Left renal cortex interstitium (tissue), 4 donors: ENCODE measurements at places on chromosomes 5 and 9.

GRCh38 chr9:29717631-29718030, 2144.3 kb upstream of the C9orf72 start:
- DNase-seq, result no peak

- no peak for DNase-seq
Measured at GRCh38 chr5:10481241-10481935, 39.7 kb downstream of the ROPN1L start.

GRCh38 chr5:1889321-1890065, 6.8 kb upstream of the IRX4 start:
- DNase-seq, result no peak

- no peak for DNase-seq
Measured at GRCh38 chr5:55569513-55569865, 34.7 kb upstream of the PLPP1 start.

- no peak for DNase-seq
Measured at GRCh38 chr9:95425910-95426551, 90.7 kb downstream of the PTCH1 start.

DNA sequence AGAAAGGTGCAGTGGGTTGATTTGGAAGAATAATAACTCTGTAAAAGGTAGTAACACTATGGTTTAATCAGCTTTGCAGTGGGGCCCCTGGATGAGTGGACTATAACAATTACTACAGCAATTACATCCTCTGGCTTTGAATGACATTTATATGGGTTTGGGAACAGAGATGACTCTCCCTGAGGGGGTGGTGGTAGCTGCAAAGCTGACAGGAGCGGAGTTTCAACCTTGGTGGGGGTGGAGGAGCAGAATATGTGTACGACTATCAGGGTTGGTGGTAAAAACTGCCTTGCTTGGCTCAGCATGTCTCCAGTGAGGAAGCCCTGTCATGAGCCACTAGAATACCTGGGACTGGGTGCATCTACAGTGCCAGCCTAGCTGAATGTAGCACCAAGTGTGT, 28.3 kb upstream of the NR3C1 start:
- DNase-seq, result no peak

GRCh38 chr5:146490089-146490843, 25.7 kb downstream of the GPR151 start:
- DNase-seq, result no peak

- no peak for DNase-seq
Measured at GRCh38 chr5:180090769-180091546, 19.4 kb upstream of the RNF130 start.

DNA sequence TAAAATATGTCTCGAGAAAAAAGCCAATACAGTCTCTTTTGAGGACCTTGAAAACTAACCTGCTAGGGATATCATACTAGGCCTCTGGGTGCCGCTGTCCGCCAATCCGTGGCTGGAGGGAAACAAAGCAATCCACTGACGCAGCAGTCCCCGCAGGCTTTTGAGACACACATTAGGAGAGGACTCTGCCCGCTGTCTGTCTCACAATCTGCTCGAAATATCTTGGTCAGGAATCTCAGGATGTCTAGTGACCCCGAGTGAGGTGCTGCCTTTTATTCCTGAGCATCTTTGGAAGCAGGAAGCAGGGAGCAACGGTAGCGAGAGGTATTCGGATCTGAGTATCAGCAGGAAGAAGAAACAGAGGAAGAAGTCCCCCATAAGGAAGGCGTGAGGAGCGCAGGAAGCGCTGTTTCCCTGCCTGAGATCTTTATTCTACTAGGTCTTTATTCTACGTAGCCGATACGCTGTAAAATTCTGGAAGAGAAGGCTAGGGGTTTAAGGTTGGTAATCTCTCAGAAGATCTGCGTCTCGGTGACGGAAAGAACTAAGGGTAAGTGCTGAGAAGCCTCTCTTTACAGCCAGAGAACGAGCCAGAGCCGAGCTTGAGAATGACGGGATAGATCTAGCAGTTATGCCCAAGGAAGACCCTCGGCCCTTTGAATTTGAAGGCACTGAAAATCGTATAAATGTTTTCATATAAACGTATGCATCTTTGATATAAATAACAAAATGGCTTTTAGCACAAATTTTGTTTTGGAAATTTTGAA, 4.0 kb upstream of the PCDHGA1 start:
- DNase-seq, result no peak

DNA sequence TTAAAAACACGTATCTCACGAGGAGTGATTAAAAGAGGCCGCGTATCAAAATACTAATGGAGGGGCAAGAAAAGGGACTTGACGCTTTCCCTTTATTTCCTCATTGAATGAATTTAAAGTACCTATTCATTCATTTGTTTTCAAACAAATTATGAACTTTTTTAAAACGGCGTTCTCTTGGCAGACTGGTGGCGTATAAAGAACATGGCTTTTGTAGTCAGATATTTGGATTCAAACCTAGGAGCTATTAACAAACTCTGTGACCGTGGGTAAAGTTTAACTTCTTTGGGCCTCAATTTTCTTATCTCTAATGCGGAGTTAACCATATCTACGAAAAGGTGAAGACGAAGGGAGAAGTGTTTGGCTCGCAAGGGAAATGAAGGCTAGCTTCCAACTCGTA, 876 bp downstream of the CAAP1 start:
- peak; percentile 25 for DNase-seq

GRCh38 chr9:109286981-109287380, 33.9 kb downstream of the EPB41L4B start:
- DNase-seq, result no peak

DNA sequence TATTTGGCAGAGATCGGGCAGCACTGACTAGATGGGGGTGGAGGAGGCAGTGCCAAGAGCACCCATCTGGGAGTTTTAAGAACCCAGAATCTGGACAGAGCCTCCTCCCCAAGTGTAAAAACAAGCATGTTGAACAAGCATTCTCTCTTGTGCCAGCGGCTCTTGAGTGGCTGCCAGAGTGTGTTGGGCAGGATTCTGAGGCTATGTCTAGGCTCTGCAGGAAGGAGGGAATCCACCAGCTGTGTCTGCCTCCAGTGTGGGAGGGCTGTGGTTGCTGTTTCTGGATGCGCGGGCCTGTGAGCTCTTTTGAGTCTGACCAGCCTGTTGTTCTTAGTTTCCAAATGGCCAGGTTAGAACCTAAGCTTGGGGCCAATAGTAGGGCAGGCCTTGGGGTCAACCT, 39.8 kb downstream of the HMCN2 start:
- DNase-seq, result no peak

DNA sequence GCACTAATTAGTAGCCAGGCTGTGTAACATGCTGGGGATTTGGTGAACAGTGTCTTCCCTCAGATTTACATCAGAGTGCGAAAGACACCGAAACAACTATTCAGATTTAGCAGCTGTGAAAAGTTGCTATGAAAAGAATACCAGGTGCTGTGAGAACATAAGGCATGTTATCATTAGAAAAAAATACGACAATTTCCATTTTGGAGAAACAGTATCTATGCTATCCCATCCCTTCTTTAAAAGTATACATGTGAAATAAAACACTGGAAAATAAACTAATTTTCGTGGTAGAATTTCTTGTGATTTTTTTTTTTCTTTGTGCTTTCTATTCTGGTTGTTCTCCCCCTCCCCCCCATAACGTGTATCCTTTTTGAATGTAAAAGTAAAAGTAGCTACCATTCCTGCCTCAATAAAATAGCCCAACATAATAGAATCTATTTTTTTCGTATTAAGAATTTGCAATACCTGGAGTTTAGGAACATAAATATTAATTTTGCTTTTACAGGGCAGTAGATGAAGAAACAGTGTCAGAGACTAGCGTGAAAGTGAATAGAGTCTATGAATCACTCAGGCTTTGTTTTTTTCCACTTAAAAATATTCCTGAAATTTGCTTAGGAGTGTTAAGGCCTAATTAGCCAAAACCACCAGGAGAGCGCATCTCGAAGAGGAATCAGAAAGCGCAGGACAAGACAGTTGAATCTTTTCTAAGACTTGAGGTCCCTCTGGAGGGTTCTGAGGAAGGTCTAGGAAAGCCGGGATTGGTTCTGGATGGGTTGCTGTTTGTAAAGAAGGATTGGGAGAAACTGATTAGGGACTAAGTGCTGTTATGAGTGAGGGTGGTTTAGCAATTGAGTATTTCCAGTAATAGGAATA, 813 bp upstream of the SLU7 start:
- DNase-seq, result no peak

DNA sequence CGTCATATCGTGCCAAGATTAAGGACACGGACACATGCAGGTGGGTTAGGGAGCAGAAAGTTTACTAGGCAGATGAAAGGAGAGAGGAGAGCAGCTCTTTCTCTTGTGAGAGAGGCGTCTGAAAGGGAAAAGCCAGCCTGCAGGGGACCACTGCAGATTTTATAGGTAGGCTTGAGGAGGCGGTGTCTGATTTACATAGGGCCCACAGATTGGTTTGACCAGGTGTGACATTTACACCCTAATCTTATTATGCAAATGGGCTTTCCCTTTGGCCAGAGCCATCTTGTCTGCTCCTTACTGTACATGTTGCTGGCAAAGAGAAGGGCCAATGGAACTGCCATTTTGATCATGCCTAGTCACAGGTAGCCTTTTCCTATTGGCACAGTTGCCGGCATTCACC, 137.2 kb upstream of the TAF11L2 start:
- DNase-seq, result no peak
